ENCODE measurements at places on chromosomes 6 and 20.

GRCh38 chr20:47686545-47686944 lies 98.7 kb downstream of the SULF2 start:
- peak; percentile 24 for DNase-seq

- no peak for DNase-seq
Observed at GRCh38 chr20:47748823-47749222, 36.5 kb downstream of the SULF2 start.

DNA sequence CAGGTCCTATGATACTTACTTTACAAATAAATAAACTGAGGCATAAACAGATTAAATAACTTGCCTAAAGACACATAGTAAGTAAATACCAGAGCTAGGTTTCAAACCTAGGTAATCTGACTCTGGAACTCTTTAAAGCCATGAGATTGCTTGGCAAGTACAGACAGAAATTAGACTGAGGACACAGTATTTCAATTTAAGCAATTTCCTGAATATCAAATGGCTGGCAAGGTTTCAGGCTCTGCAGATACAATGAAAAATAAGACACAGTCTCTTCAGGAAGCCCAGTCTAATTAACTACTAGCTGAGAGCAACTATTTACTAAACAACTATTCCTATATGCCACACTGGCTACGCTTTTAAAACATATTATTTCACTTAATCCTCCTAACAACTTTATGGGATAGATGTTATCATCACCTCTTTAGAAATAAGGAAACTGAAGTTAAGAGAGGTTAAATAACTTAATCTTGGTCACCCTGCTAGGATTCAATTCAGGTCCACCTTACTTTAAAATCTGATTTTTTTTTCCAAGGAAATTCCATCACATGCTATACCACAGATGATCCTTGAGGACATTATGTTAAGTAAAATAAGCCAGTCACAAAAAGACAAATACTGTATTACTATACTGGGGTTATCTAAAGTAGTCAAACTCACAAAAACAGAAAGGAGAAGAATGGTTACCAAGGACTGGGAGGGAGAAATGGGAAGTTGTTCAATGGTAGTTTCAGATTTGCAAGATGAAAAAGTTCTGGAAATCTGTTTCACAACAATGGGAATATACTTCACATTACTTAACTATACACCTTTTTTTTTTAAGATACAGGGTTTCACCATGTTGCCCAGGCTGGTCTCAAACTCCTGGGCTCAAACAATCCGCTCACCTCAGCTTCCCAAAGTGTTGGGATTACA lies 4.1 kb downstream of the TRPC4AP start:
- DNase-seq = no peak

DNA sequence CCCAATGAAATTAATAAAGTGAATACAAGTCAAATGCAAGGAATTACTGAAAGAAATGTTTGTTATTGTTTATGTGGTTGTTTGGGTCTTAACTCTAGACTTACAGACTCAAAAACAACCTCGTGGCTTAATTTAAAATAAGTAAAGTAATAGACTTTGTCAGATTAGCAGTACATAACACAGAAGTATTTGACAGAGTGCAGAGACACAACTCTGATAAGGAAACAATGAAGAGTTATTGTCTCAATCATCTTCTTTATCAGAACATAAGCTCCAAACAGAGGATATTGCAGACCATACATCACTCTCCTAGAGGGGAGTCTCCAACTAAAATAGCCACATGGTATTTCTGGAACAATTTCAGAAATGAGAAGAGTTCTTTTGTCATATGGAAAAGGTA lies 487.7 kb upstream of the HS3ST5 start:
- DNase-seq = no peak

GRCh38 chr6:135166515-135166914 lies 14.6 kb upstream of the MYB start:
- DNase-seq = no peak

- DNase-seq = peak; percentile 4
Observed at GRCh38 chr6:147207351-147207750, 3.1 kb downstream of the STXBP5 start.

DNA sequence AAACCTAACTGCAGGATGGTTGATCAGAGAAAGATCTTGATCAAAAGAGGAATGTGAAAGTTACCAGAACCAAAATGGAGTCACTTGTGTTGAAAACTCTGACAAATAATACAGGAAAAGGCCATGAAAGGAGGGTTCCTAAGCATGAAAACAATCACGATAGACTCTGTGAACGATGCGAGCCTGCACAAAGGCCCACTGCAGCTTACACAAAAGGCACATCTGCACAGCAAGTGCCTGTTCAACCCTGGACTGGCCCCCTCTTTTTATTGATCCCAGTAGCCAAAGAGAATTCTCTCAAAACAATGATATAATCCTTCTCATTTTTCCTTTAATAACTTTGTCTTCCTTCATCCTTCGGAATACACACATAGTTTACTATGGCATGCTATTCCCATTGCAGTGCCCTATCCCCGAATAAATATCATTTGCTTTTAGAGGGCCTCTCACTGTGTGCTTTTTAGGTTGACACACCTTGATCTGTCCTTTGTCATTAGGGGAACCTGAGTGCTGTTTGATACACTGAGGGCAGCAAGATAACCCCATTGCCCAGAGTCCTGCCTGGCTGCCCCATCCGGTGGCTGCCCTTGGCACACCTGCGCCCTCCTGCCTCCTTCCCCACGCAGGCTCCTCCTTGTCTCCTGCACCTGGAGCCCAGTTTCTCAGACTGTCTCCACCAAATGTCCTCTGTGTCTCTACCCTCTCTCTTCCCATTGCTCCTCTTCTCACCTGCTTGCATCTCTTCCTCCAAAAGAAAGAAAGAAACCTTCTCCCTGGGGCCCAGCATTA lies 98.3 kb upstream of the FRMD1 start:
- DNase-seq = no peak

- no peak for DNase-seq
Observed at GRCh38 chr6:116764961-116765841, at the start of gene FAM162B. TSS of gene FAM162B (minus strand) at chr6:116765719. CDS start at chr6:116765576, 143 bp downstream.

- peak; percentile 10 for DNase-seq
Observed at GRCh38 chr20:32484225-32484957, 100.7 kb downstream of the NOL4L start.

DNA sequence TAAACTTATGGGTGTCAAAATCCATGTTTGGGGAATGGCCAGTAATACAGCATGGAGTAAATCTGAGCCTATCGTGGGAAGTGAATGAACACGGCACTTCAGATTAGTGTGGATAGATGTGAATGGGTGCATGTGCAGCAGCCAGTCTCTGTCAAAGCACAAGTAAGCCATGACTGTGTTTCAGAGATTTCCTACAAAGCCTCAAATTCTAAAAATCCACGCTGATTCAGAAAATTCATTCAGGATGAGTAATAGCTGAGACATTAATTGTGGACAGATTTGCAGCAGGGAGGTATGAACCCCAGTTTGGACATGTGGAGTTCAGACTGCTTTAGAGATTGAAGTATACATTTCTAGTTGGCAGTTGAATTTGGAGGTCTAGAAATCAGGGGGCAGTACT lies 115.1 kb downstream of the QKI start:
- DNase-seq = no peak

DNA sequence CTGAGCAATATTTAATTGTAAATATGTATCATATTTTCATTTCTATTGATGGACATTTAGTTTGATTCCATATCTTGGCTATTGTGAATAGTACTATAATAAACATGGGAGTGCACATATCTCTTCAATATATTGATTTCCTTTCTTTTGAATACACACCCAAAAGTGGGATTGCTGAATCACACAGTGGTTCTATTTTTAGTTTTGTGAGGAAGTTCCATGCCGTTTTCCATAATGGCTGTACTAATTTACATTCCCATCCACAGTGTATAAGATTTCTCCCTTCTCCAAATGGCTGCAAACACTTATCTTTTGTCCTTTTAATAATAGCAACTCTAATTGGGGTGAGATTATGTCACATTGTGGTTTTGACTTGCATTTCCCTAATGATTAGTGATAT lies 86.7 kb upstream of the RAB32 start:
- no peak for DNase-seq

DNA sequence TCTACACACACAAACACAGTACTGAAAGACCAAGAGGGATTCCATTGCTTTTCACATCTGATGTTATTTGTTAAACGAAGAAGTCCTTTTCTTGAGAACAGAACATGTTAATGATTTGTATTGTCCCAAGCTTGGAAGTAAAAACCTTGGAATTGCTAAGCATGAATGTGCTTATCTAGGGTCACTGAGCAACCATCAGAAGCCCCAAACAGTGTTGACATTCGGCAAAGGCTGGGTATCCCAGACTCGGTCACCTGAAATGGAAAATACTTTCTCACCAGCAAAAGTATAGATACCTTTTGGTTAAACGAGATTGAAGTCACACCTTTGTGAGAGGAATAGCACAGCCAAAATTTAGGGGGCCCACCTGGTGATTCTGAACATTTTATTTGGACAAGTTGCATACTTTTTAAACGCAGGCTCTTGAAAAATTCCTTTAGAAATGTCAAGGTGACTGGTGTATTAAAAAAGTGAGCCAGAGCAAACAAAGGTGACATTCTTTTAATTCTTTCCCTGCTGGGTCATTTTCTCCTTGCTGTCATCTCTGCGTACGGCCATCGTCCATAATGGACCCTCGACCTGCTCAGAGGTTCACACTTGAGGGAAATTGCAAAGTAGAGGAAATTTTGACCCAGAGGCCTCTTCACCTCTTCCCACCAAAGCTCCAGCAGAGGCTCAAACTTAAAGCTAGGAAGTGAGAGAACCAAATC lies 95.8 kb upstream of the FOXA2 start:
- no peak for DNase-seq

GRCh38 chr6:99282479-99283062 lies 66.9 kb downstream of the FAXC start:
- DNase-seq = no peak

GRCh38 chr20:23303325-23304102 lies 47.1 kb upstream of the NXT1 start:
- DNase-seq = no peak

GRCh38 chr6:134593024-134593423 lies 275.1 kb upstream of the SGK1 start:
- DNase-seq = no peak

DNA sequence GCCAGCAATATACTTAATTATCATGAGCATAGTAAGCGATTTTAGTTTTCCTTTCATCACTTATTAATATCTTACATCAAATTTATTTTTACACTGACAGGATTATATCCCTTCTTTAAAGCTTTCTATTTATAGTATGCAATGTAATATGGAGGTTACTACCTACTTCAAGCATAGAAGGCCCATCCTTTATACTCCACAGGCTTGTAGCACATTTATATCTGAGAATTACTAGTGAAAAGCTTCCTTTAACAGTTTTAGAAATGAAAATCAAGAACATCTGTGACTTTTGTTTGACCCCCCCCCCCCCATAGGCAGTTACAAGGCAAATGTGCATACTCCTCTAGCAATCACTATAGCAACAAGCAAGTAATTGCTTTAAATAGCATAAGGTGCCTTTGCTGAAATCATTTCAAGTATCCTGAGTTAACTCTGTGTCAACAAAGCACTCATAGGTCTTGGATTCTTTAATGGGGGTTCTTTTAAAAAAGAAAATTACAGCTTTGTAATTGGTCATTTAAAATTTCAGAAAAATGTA lies 917.7 kb downstream of the PHF3 start:
- no peak for DNase-seq

- no peak for DNase-seq
Observed at GRCh38 chr6:105726902-105727655, 324.2 kb upstream of the PREP start.

GRCh38 chr20:49594143-49594930 lies 26.4 kb upstream of the PTGIS start:
- DNase-seq = no peak

DNA sequence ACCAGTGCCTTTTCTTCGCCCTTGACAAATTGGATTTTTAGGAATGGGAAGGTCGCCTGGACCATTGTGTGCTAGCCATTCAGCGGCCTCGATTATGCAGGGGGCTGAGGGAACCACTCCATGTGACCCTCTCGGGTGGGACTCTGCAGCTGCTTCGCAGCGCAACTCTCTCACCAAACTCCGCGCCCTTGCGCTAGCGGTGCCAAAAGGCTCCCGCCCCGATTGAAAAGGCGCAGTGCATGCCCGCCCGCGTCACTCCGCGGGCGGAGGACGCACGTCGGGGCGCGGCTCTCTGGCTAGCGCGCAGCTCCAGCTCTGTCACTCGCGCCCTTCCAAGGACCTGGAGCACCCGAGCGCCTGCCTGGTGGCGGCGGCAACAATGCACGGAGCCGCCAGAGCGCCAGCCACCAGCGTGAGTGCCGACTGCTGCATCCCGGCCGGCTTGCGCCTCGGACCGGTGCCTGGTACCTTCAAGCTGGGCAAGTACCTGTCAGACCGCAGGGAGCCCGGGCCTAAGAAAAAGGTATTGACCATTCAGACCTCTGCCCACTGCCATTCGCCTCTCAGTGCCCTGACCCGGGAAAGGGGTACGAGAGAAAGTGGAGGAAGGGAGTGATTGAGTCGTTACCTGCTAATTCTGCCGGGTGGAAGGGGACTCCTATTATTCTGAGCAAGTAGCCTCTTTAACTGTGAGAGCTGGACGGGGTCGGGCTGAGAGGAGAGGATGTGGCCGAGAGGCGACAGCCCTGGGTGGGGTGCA lies at the start of gene PRDM13:
TSS of gene PRDM13 (plus strand) at position 178 of the 760 bp plus-strand sequence. CDS start at position 380, 202 bp downstream.
- no peak for DNase-seq

- DNase-seq = no peak
Observed at GRCh38 chr6:3259491-3259958, 778 bp downstream of the PSMG4 start.

GRCh38 chr6:105522626-105523322 lies 119.9 kb upstream of the PREP start:
- DNase-seq = no peak

DNA sequence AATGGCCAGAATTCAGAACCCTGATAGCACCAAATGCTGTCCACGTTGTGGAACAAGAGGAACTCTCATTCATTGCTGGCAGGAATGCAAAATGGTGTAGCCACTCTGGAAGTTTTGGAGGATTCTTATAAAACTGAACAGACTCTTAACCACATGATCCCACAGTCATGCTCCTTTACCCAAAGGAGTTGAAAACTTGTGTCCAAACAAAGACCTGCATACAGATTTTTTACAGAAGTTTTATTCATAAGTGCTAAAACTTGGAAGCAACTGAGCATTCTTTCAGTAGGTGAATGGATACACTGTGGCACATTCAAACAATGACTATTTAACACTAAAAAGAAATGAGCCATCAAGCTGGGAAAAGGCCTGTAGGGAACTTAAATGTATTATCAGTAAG lies 32.5 kb downstream of the PREP start:
- DNase-seq = no peak

DNA sequence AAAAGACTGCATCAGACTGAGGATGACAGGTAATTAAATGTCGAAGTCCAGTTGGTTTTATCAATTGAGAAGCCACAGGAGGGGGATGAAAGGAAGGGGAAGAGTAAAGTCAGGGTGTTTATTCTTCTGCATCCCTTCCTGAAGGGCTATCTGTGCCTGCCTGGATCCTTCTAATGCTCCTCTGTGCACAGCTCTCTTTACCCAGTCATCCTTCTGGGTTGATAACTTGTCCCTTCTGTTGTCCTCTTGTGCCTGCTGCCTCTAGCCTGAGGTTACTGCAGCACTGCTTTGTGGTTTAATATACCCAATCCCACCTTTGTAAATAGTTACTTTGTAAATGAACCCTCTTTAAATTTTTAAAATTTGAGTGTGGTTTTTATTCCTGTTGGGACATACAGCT lies 1127.3 kb downstream of the EPHA7 start:
- DNase-seq = no peak

- peak; percentile 20 for DNase-seq
Observed at GRCh38 chr6:15491255-15491985, 171.4 kb downstream of the DTNBP1 start.
